ENCODE measurements at places on chromosomes 7 and 10. TPM values are rescaled to one million over a fixed set of nuclear protein-coding genes. Genes with fewer than 3 reads are reported as not detected.

Gene ACTR3C
- total RNA-seq, result 0.15 TPM

Gene STEAP1
- 53.9 TPM for total RNA-seq

Gene CRHR2
- not detected for total RNA-seq

Gene CABCOCO1
- 0.60 TPM for total RNA-seq

Gene SEPTIN7
- 197 TPM for total RNA-seq

Gene MKI67
- 1.6 TPM for total RNA-seq

Gene LIPN
- total RNA-seq, result not detected

Gene ASB4
- not detected for total RNA-seq

Gene SFTPA1
- total RNA-seq, result not detected

Gene SFTPD
- total RNA-seq, result 0.15 TPM

Gene SEMA3D
- total RNA-seq, result 17.9 TPM

Gene TMEM72
- total RNA-seq, result not detected

Gene CNNM1
- total RNA-seq, result under 0.01 TPM

Gene TUBB8
- total RNA-seq, result not detected

Gene STYXL1
- 29.4 TPM for total RNA-seq

Gene TDRD1
- total RNA-seq, result 7.7 TPM

Gene SLC29A4
- total RNA-seq, result 4.3 TPM

Gene SEMA3A
- 91.7 TPM for total RNA-seq

Gene IFIT2
- 6.4 TPM for total RNA-seq

Gene ANKRD61
- total RNA-seq, result 0.35 TPM

Gene PANK1
- 2.6 TPM for total RNA-seq

Gene TMEM140
- total RNA-seq, result 11.5 TPM

Gene FAM180A
- total RNA-seq, result 16.3 TPM

Gene DYNC1I1
- total RNA-seq, result 0.45 TPM

Gene C7orf33
- total RNA-seq, result not detected

Gene DENND11
- total RNA-seq, result 13.7 TPM

Gene PLA2G12B
- total RNA-seq, result not detected

Gene ATAD1
- total RNA-seq, result 20.8 TPM

Gene SPDYE11
- total RNA-seq, result not detected

Gene ATOH7
- not detected for total RNA-seq

Gene OR13A1
- total RNA-seq, result not detected

Gene HOXA7
- not detected for total RNA-seq

Gene ZNF736
- 7.2 TPM for total RNA-seq

Gene ABCC2
- 0.15 TPM for total RNA-seq

Gene WDR86
- total RNA-seq, result 1.1 TPM

Gene ZNF804B
- total RNA-seq, result not detected

All from smooth muscle cell of the coronary artery (primary cell).